Fibroblast of skin of left quadriceps (primary cell): ENCODE measurements at places on chromosomes 4 and X.

GRCh38 chrX:53682885-53683555 is 3.5 kb downstream of the HUWE1 start:
- DNase-seq = no peak

DNA sequence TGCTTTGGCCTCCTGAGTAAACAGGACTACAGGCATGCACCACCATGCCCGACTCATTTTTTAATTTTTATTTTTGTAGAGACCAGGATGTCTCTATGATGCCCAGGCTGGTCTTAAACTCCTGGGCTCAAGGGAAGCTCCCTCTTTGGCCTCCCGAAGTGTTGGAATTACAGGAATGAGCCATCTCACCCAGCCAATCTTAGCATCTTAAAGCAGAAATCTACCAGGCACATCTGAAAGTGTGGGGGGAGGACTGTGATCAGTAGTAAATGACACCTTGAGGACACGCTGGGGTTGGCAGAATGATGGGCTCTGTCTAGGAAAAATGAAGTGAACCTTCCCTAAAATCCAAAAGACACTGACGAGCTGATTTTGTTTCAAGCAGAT is 149.2 kb downstream of the SPATA18 start:
- no peak for DNase-seq

GRCh38 chrX:19897091-19897490 is 9.7 kb upstream of the SH3KBP1 start:
- DNase-seq = no peak

DNA sequence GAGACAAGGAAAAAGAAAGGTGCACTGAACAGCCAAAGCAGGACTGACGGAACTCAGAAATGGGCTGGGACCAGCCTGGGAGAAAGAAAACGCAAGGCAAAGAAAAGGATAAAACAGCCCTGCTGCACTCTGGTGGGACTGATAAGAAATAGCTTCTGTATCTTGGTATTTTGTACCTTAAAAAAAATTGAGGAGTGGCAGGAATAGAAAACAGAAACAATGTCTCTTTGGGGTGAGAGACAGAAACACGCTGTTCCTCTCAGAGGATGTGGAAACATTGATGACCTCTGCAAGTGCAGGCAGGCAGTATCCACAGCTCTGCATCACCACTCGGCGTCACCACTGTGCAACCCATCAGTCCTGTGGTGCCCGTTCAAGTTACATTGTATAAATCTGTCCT is 152.5 kb upstream of the SPRY1 start:
- DNase-seq = no peak

DNA sequence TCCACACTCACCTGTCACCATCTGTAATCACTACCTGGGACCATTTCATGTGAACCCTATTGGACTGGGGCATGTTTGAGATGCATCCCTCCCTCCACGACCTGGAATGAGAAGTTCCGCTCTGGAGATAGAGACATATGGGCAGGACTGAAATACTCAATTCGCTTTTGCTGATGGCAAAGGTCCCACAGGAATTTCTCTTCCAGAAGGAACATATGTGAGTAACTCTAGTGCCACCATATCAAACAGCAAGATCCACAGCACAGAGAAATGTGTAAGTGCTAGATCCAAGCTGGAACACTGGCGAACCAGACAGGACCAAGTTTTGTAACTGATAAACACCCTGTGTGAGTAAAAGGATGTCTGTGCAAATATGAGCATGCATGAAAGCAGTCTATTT is 43.9 kb downstream of the SEL1L3 start:
- DNase-seq = no peak

GRCh38 chr4:150579551-150580234 is 2.3 kb upstream of the MAB21L2 start:
- no peak for DNase-seq

DNA sequence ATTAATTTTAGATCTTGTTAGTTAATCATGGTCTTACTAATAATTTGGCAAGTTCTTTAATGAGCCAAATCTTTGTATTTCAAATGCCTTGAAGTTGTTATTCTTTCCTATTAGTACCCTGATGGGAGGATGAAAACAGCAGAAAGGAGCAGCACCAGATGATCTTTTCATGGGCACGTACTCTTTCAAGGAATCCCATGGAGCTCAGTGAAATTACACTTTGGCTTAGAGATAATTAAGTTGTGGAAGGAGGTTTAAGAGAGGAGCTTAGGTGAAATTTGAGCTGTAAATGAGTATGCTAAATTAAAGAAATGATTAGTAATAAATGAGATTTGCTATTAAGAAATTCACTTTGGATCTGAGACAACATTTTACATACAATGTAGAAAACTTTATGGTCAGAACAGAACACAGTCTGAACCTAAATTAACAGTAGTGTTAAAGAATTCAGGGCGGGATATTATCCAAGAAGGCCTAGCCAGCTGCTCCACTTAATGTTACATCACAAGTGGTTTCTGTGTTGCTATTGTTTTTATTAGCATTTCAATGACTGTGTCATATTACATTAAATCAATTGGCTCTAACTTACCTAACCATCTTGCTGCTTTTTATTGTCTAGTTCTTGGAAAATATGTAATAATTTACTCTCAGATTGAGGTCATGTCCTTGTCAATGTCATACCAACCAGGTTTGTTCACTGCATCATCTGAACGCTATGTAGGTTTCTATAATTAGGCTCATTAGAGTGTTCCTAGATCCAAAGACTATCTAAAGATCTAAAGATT is 3.9 kb downstream of the MTHFD2L start:
- DNase-seq = no peak

GRCh38 chrX:128020701-128021100 is 31.5 kb downstream of the ACTRT1 start:
- DNase-seq = peak; percentile 4

- no peak for DNase-seq
These were observed 1.3 kb upstream of the ATP10D start for GRCh38 chr4:47483745-47484144.

DNA sequence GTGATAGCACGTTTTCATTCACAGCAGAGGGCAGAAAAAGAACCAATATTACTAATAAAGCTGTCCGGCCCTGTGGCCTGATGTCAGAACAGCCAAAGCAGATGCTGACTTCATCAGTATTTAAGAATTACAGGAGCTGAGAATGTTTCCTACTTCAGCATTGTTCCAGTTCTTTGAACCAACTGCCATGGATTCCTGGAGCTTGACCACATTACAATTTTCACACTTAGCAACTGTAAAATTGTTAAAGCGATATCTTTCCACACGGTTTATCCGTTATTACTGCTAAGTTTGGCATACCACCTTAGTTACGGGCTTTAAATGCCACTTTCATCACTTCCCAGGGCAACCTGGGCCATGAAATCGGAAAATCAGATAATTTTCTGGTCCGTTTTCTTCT is 118.2 kb downstream of the EPHA5 start:
- no peak for DNase-seq

GRCh38 chrX:10156199-10157031 is at the start of gene CLCN4:
CLCN4 (plus strand) TSS chrX:10156975; CDS start chrX:10185033, 28,058 bp downstream.
- DNase-seq = no peak

GRCh38 chr4:27267339-27267969 is 406.8 kb downstream of the STIM2 start:
- DNase-seq = no peak

- no peak for DNase-seq
These were observed 21.9 kb downstream of the AP1AR start for GRCh38 chr4:112253382-112254000.

DNA sequence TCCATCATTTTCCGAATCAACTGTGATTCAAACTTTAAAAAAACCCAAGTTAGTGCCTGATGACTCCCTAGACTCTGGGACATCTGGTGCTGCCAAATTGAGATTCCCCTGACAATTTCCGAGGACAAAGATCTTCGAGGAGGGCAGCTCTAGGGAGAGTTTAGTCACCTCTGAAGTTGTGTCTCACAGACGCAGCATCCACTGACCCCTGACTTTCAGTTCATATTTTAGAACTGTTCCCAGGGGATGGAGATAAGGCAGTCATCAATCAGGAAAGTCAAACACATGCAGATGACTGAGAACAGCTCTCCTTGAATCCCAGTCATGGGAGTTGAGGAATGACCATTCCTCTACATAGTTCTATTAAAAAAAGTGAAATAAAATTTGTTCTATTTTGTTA is 643.9 kb downstream of the TRIML1 start:
- no peak for DNase-seq

DNA sequence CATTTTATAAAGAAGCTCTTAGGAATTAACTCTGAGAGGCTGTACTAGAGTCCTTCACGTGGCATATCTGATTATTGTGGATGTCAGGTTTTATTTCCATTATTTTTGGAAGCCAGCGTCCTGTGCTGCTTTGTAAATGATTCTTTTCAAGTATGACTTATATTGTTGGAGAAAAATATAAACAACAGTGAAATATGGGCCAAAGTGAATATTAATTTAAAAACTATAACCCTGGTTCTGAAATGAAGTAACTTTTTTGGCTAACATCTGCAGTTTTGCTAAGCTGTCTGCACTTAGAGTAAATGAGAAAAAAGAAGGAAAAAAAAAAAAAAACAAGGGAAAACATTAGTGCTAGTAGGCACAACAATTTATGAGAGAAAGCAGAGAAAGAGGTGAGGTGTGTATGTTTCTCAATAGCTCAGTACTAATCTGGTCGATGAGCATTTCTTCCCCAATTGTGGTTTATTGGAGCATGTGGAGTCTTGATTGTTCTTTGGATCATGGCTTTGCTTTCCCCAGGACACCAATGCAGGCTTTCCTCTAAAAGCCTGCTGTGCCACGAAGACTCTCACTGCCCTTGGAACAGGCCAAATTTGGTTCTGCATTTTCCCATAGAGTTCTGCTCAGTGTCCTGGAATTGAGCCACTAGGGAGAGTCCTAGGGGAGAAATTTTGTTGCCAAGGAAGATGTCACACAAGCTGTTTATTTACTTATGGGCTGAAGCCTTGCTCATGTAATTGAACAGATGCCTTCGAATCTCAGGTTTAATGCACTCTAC is 273.3 kb downstream of the DKK2 start:
- DNase-seq = no peak

- DNase-seq = no peak
These were observed 10.2 kb upstream of the KCNE5 start for GRCh38 chrX:109635146-109635545.

- DNase-seq = no peak
These were observed 185.7 kb downstream of the UNC5C start for GRCh38 chr4:95362906-95363558.

GRCh38 chr4:52247941-52248340 is 196.8 kb downstream of the SPATA18 start:
- no peak for DNase-seq

GRCh38 chrX:21503593-21503992 is 129.4 kb downstream of the CNKSR2 start:
- DNase-seq = no peak

DNA sequence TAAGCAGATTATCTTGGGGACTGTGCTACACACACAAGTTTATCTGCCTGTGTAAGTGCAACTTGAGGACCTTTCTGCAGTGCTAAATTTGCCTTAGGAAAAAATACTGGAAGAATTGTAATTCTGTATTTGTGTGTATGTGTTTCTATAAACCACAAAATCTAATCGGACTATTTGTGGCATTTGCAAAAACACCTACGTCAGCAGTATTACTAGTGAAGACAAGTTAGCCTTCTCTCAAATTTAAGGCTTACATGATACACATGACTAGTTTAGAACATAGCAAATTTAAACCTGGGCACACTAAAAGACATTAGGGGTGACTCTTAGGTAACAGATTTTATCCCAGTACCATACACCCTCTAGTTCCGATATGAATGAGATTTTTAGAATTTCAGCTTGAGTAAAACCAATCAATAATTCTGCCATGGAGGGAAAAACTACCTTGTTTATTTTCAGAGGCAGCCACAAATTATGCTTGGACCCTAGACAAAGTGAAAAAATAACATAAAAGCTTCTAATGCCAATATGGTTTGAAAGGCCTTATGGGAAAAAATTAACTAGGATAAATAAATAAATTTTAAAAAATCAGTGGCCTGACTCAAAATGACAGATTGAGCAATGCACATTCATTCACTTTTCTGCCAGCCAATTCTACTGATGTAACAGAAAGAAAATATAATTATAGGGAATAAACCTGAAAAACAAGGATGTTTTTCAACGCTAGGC is 176.4 kb downstream of the SNCA start:
- no peak for DNase-seq

DNA sequence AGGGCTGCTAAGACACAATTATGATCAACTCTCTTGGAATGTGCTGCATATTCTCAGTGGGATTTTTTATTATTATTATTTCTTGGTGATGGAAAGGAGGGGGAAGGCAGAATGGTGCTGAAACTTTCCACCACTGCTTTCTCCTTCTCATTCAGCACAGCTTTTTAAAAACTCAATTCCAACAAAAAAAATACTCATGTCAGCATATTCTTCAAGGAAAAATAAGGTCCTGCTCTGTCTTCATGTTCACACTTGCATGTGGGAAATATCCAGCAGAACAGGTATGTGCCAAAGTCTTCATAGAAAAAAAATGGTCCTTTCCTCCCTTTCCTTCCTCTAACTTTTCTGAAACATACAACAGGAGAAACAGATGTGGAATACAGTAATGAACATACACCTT is 144.0 kb upstream of the ADAMTS3 start:
- no peak for DNase-seq

DNA sequence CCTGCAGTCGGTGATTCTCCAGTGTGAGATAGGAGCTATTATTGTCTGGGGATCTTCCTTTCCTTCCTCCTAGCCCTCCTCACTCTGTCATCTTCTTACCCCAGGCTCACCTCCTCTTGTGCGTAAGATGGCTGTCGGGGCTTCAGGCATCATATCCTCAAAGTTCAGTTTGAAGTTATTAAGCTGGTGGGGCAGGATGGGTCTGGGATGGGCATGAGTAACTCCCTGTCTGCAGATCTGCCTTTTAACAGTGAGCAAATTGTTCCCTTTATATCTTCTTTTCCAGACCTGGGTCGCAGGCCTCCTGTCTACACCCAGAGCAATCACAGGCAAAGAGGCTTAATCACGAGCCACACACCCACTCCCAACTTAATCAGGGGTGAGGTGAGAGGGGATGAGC is 900 bp upstream of the MTMR1 start:
- DNase-seq = no peak

GRCh38 chr4:22780317-22780716 is 87.6 kb downstream of the GBA3 start:
- no peak for DNase-seq

DNA sequence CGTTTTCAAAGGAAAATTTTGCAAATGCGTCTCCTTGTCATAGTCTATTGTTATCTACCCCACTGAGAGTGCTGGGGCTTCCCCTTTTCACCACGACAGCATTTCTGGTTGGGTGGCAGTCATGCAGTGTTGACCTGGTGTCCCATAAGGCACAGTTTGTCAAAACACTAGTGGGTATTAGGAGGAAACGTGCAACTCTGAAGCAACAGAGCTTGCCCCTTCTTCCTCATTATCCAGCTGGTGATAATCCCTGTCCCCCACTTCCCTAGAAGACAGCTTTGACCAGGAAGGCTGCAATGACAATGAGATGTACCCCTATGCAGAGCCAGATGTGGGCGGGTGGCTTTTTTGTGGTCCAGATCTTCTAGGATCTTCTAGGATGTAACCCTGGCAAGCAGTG is 1.8 kb downstream of the TBC1D1 start:
- DNase-seq = no peak

- DNase-seq = no peak
These were observed 31.1 kb downstream of the CEP44 start for GRCh38 chr4:174314770-174315169.
